ENCODE measurements at places on chromosomes 13 and 19.

- no peak for DNase-seq
Observed at GRCh38 chr13:73168953-73169401, 110.2 kb downstream of the KLF5 start.

GRCh38 chr13:105147461-105147860 lies 1388.0 kb downstream of the EFNB2 start:
- DNase-seq, result no peak

DNA sequence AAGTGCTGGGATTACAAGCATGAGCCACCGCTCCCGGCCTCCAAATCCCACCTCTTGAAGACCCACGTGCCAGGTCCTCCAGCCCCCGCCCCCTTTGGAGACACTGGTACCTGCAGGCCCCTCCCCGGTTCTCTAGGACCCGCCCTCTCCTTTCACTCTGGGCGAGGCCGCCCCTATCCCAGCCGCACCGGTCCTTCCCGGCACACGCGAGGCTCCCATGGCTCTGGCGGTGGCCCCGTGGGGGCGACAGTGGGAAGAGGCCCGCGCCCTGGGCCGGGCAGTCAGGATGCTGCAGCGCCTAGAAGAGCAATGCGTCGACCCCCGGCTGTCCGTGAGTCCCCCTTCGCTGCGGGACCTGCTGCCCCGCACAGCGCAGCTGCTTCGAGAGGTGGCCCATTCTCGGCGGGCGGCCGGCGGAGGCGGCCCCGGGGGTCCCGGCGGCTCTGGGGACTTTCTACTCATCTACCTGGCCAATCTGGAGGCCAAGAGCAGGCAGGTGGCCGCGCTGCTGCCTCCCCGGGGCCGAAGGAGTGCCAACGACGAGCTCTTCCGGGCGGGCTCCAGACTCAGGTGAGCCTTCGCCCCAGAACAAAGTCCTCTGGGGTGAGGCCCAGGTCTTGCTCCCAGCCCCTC lies at the start of gene CBLC:
TSS of gene CBLC (plus strand) at position 176 of the 633 bp plus-strand sequence. CDS start at position 218, 42 bp downstream.
- no peak for DNase-seq

GRCh38 chr13:77345150-77345780 lies 18.4 kb upstream of the MYCBP2 start:
- peak; percentile 26 for DNase-seq

GRCh38 chr19:39363901-39364457 lies 21.8 kb downstream of the SAMD4B start:
- no peak for DNase-seq

DNA sequence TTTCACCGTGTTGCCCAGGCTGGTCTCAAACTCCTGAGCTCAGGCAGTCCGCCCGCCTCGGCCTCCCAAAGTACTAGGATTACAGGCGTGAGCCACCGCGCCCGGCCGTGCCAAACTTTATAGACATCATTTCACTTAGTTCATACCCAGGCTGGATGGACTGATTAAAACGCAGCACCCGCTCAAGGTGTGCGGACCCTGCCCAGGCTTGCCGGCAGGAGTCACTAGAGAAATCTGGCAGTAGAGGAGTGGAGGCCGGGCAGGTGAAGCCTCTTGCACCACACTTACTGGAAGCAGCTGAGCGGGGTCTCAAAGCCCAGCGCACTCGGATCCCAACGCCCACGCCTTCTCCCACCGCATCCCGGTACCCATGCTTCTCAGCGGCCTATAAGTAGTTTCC lies 11.4 kb downstream of the PTGIR start:
- no peak for DNase-seq

DNA sequence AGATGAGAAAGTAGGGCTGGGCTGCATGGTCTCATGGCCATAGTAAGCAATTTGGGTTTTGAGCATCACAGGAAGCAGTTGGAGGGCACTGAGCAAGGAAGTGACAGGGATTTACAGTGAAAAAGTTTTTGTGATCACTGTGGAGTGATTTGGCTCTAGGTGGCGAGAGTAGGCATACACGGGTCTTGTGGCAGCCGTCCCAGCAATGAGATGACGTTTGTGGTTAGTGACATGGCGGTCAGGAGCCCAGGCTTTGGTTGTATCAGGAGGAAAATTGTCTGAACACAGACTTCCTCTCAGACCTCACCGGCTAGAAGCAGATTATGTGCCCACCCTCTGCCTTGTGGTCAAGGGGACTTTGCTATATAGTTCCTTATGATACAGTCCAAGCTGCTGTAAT lies 3.3 kb downstream of the ZNF444 start:
- no peak for DNase-seq

GRCh38 chr13:75870397-75870903 lies 234.3 kb downstream of the LMO7 start:
- no peak for DNase-seq

GRCh38 chr13:98503175-98504028 lies 73.5 kb downstream of the STK24 start:
- no peak for DNase-seq

DNA sequence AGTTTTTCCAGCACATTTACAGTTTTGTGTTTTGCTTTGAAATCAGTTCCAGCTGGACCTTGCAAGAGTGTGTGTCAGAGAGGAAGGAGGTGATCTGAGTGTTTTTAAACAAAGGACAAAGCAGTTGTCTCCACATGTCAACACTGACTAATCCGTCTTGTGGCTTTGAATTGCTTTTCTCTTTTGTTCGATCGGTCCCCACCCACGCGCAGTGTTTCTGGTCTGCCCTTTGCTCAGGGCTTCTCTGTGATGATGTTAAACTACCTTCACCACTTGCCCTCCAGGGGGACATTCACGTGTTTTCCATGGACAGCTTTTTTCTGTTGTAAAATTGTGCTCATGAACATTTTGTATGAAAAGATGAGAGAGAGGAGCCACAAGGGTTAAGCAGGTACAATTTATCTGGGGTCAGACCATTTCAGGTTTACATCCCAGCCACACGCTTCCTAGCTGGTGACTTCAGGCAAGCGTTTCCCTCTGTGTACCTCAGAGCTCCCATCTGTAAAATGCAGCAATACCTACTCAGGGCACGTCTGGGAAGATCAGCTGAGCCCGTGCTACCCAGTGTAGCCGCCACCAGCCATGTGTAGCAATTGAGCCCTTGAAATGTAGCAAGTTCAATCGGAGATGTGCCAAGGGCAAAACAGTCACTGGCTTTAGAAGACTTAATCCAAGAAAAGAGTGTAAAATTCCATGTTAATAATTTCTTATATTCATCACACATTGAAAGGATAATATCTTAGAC lies 13.5 kb upstream of the PLA2G4C start:
- DNase-seq, result peak; percentile 25

GRCh38 chr13:23923031-23923430 lies 25.7 kb upstream of the C1QTNF9B start:
- DNase-seq, result no peak

DNA sequence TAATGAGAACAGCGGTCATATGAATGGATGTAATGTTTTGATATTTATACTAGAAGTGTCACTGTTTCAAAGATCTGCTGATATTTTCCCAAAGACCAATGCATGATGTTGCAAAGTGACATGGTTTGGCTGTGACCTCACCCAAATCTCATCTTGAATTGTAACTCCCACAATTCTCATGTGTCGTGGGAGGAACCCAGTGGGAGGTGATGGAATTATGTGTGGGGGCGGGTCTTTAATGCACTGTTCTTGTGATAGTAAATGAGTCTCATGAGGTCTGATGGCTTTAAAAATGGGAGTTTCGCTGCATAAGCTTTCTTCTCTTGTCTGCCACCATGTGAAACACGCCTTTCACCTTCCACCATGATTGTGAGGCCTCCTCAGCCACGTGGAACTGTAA lies 98.3 kb downstream of the AKAP11 start:
- no peak for DNase-seq

DNA sequence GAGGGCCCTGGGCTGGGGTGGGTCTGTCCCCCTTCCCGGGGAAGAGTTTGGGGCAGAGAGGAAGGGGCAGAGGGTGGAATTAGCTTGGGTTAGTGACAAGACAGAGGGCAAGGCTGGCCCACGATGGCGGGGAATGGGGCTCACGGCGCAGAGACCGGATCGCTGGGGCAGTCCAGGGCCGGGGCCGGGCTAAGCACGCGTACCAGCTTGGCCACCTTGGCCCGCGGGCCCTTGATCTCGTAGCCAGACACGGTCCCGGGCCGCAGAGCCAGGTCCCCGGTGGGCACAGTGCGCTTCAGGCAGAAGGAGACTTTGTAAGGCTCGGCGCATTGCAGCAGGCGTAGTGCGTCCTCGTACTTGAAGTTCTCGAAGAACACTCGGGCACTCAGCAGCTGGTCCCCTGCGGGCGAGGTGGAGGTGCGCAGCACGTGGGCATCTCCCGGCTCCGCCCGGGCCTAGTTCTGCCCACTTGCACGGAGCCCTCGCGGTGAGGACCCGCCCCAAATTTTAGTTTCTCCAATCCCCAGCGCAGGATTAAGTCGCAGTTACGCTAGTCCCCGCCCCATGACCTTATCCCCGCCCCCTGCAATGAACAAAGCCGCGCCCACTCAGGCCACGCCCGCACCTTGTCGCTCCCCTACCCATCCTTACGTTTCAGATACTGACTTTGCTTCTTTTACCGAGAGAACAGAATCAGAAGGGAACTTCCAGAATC lies 8.6 kb upstream of the HIPK4 start:
- DNase-seq, result peak; percentile 52

- DNase-seq, result peak; percentile 8
Observed at GRCh38 chr13:100394005-100394695, 194.4 kb downstream of the GGACT start.

- DNase-seq, result peak; percentile 68
Observed at GRCh38 chr13:110819203-110820014, 95.5 kb downstream of the ANKRD10 start.

DNA sequence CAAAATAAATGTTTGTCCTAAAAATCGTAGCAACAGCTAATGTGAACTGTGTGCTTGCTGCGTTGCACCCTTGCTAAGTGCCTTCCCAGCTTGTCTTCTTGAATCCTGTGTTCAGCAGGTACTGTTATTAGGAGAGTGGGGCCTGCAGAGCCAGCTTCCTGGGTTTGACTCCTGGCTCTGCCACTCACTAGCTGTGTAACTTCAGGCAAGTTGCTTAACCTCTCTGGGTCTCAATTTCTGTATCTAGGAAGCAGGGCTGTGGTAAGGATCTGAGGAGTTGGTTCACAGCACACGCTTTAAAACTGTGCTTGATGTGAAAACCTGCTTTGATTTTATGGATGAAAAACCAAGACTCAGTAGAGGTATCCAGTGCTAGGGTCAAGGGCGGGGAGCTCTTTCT lies 10.0 kb downstream of the NFIX start:
- DNase-seq, result no peak

DNA sequence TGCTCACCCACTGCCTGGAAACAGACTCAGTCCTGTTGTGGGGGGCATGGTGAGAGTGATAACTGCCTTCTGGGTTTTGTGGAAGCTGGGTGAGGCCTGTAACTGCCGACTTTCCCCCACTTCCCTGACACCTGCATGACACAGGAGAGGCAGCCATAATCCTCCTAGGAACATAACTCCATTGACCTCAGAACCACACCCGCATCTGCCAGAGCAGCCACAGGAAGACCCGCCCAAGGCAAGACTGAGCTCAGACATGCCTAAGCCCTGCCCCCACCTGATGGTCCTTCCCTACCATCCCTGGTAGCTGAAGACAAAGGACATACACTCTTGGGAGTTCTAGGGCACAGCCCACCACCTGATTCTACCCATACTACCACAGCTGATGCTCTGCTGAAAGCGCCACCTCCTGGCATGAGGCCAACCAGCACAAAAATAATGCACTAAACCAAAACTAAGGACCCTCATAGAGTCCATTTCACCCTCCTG lies 326.7 kb downstream of the RBM26 start:
- DNase-seq, result no peak

GRCh38 chr19:1394252-1395193 lies 6.8 kb downstream of the GAMT start:
- no peak for DNase-seq

DNA sequence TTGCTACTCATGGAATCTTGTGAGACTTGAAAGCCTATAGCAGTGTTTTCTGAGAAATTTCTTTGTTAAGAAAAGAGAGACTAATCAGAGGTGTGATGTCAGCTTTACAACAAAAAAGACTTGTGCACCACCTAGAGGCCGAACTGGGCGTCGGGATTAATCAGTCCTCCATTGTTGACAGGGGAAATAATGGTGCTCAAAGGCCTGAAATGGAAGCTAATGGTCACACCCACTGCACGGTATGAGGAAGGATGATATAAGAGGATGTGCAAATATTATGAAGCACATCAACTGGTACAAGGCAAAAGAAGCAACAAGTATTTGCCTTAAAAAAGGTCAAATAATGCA lies 480.2 kb upstream of the MIR17HG start:
- DNase-seq, result no peak

DNA sequence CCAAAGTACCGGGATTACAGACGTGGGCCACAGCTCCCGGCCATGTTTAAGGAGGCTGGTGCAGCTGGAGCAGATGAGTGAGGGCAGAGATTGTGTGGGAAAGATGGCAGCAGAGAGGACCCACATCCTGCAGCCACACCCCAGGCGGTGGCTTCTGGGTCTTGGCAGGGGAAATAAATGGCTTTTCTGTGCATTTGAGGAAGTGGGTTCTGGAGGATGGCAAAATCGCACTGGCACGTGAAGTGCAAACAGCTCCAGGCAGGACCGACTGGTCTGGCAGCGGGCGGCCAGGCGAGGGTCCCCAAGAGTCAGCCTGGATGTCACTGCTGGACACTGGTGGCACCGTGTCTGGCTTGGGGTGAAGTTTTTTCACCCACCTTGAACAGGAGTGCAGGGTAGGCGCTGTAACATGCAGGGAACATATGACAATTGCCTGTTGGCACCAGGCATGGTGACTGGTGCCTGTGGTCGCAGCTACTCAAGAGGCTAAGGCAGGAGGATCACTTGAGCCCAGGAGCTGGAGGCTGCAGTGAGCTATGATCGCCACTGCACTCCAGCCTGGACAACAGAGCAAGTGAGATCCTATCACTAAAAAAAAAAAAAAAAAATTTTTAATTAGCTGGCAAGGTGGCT lies 8.4 kb downstream of the B3GNT3 start:
- DNase-seq, result no peak

DNA sequence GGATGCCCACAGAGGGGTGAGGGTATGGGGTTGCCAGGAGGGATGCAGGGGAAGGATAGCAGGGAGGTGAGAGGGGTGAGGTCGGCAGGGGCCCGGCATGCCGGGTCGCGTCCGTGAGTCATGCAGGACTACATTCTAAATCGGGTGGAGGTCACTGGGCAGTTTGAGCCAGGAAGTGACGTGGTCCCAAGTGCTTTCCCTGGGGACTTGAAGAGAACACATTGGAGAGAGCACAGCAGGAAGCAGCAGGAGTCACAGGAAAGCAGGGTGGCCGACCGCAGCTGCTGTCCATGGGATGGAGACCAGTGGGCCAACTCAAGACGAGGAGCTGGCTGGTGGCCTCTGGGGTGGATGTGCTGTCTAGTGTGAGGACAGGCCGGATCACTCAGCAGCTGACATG lies 92.0 kb upstream of the WASF3 start:
- DNase-seq, result no peak

DNA sequence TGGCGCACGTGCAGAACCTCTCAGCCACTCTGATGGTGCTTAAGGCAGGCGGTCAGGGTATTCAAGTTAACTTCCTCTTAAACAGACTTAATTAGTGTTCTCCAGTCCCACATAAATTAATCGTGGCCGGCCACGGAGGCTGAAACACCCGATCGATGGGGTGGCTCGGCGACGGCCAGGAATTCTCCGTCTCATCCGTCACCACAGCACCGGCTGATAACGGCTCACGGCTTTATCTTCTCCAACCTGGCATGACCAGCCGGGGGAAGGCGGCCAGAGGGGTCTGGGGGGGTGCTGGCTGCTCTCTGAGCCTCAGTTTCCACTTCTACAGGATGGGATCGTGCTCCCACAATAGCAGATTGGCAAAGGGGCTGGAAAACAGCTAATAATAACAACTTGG lies 32.6 kb upstream of the TCF3 start:
- no peak for DNase-seq
